Mesenchymal stem cell (in vitro differentiated cells and primary cell): ENCODE measurements at places on chromosomes 2 and 18.

GRCh38 chr18:34028324-34028723, 196.4 kb downstream of the NOL4 start:
- no peak for DNase-seq

GRCh38 chr2:64392529-64392928, 61.4 kb upstream of the LGALSL start:
- DNase-seq, result no peak

- DNase-seq, result no peak
These were observed 22.2 kb upstream of the NAB1 start for GRCh38 chr2:190626641-190627210.

- no peak for DNase-seq
These were observed 89.0 kb upstream of the CDC42EP3 start for GRCh38 chr2:37760471-37760870.

- peak; percentile 67 for DNase-seq
These were observed 929 bp upstream of the CREG2 start for GRCh38 chr2:101388232-101388631.

- peak; percentile 56 for DNase-seq
These were observed 37.1 kb downstream of the EXOC6B start for GRCh38 chr2:72788756-72789155.

GRCh38 chr2:108787216-108787541, 608 bp downstream of the CCDC138 start:
- DNase-seq, result no peak

- DNase-seq, result no peak
These were observed 7.1 kb downstream of the KCNF1 start for GRCh38 chr2:10918661-10919409.

- no peak for DNase-seq
These were observed 594.6 kb downstream of the ADCYAP1 start for GRCh38 chr18:1499265-1499664.

DNA sequence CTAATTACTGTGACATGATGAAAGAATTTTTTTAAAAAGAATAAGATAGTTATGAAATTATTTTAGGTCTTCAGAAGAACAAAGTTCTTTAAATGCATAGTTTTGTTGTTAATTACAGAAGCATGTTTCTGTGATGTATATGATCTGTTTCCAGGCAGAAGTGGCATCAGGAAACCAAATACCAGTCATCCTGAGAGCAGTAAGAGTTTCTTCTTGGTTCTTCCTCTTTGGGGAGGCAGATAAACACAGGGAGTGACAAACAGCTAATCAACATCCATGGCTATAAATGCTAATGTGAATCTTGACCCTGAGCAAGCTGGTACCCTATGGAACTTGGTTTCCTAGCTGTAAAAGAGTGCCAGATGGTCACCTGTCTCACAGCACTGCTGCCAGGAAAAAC, 29.2 kb downstream of the WIPF1 start:
- DNase-seq, result no peak

- peak; percentile 50 for DNase-seq
These were observed at the start of gene MYCN for GRCh38 chr2:15939854-15940660. MYCN (plus strand) TSS chr2:15940550; CDS start chr2:15942065, 1,515 bp downstream.

GRCh38 chr18:70554854-70555445, 266.1 kb downstream of the SOCS6 start:
- DNase-seq, result no peak

GRCh38 chr2:417662-418061, 129.8 kb upstream of the ALKAL2 start:
- DNase-seq, result no peak

DNA sequence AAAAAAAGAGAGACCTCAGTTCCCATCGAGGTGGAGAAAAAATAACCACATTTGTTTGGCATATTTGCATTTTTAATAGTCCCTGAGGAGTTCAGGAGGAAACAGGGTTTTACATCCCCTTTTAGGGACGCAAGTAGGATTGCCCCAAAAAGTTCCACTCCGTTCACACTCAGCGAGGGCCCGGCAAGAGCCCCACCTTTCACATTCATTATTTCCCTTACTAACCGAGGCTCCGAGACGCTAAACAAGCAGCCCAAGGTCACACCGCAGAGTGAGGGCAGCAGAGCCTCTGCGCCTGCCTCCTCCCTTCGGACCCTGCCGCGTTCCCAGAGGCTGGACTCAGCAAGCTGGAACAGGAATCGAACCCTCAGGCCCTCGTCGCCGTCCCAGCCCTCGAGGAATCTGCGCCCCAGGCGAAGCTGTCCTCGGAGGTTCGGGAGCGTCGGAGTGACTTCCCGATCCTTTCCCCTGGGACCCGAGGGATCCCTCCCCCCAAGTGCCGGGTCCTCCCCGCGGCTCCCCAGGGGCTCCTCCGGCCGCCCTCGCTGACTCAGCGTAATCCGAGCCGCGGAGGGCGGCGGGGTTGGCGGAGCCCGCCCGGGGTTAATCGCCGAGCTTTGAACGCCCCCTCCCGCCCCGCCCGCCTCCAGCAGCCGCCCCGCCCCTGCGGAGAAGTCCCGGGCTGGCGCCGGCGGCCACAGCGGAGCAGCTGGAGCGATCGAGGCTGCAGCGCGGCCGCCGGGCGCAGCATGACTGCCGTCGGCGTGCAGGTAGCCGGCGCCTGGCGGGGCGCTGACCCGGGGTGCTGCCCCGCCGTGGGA, at the start of gene TMEM37:
TSS of gene TMEM37 (plus strand) at position 700 of the 821 bp plus-strand sequence. CDS start at position 750, 50 bp downstream.
- peak; percentile 79 for DNase-seq

DNA sequence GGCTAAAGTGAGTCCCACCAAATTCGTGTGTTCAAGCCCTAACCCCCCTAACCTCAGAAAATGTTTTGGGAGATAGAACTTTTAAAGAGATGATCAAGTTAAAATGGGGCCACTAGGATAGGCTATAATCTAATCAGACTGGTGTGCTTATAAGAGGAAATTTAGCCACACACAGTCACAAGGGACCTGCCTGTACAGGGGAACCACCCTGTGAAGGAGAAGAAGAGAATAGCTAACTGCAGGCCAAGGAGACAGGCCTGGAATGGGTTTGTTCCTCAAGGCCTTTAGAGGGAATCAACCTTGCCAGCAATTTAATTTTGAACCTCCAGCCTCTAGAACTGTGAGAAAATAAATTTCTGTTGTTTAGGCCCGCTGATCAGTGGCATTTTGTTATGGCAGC, 36.0 kb upstream of the TANK start:
- DNase-seq, result no peak

DNA sequence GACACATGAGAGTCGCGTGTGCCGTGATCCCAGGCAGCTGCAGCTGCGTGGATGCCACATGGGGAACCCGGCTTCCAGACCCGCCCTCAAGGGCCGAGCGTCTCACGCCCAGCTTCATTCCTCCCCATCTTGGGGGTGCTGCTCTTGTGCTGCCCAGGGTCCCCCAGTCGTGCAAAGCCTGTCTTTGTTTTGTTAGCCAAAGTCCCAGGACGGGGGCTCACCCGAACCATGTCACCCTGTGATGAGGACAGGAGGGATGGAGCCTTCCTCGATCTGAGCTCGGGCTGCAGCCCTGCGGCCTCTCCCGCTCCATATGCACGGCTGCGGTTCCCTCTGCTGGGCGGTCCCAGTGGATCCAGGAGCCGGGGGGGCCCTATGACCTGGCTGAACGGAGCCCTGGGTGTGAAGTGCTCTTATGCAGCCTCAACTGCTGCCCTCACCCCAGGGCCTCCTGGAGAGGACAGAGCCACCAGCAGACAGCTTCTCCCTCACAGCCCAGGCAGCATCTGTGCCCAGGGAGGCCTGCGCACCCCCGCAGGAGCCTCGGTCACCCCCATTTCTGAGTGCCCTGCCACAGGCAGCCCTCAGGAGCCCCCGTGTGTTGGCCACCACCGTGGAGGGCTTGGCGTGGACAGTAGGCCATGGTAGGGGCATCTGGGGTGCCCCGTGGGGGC, 99.0 kb upstream of the CTDP1 start:
- no peak for DNase-seq
